ENCODE measurements at places on chromosomes 6 and 20.

- DNase-seq = no peak
Measured at GRCh38 chr20:43389211-43389610, 68.5 kb upstream of the SRSF6 start.

- DNase-seq = peak; percentile 64
Measured at GRCh38 chr20:42795111-42795695, 394.5 kb downstream of the PTPRT start.

DNA sequence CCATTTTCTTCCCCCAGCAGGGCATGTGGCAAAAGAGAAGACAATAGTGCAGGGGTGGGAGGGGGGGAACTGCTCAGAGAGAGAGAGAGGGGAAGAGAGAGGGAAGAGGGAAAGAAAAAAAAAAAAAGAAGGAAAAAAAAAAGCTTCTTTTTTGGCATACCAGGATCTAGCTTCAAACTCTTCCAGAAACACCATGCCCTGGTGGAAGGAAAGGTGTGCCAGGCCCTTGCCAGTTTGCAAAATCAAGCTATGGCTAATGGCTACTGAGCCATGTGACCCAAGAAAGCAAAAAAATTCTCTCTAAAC, 326 bp downstream of the ZMYND8 start:
- DNase-seq = no peak

DNA sequence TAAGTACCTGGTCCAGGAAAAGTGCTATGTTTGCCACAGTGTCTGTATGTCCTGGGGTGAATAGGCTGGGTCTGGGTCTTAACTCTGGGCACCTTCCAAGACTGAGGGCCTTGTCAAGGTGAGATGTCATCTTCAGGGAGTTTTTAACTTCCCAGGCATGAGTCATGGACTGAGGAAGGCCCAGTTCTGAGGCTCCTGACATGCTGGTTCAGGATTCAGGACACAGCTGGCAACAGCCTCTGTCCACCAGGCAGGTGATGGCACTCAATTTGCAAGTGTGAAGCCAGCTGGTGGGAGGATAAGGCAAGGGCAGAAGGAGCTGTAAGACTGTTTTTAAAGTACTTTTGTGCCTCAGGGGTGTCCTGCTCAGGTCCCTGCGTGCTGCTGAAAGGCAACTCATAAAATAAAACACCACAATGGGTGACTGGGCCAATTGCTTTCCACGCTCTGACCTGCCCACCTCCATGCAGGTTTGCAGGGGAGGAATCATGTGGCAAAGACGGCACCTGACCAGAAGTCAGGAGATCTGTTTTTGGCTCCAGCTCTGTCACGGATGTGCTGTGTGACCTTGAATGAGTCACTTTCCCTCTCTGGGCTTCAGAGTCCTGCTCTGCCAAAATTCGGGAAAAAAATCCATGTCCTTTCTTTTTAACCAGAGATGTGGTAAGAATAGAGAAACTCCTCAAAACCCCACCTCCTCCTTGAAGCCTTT, 4.9 kb upstream of the PACSIN1 start:
- no peak for DNase-seq

- no peak for DNase-seq
Measured at GRCh38 chr6:148974351-148974750, 227.5 kb downstream of the UST start.

- peak; percentile 52 for DNase-seq
Measured at GRCh38 chr6:148530394-148530953, 187.8 kb downstream of the SASH1 start.

DNA sequence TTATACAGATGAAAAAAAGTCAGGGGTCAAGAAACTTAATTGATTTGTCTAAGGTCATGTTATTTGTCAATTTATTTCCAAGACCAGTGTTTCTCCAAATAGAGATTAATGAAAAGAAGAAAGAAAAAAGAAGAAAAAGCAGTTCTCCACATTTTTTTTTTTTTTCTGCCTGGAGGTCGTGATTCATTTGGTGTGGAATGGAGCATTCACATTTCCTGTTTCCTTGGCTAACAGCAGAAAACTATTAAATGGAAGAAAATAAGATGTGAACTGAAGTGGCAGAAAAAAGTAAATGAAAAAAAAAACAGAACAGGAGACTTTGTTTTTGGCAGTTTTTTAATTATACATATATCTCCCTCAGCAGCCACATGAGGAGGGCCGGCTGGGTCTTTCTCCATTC, 470.8 kb upstream of the ZNF337 start:
- DNase-seq = no peak

GRCh38 chr6:74519163-74519562, 686.7 kb downstream of the COL12A1 start:
- DNase-seq = no peak

DNA sequence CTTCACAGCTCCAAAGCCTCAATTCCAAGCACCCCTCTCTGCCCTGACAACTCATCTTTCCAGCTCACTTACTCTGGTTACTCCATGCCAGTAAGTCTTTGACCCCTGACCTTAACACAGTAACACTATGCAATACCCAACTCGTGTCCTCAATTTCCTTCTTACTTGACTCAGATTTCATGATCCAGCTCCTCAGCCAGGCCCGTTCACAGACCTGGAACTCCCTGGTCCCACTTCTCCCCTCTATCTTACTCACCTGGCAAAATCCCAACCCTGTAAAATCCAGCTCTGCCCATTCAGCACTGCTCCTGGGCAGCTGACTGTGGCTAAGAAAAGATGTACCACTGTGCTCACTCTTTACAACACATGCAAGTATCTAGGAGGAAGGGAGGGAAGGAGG, 7.9 kb downstream of the GNL1 start:
- DNase-seq = no peak

DNA sequence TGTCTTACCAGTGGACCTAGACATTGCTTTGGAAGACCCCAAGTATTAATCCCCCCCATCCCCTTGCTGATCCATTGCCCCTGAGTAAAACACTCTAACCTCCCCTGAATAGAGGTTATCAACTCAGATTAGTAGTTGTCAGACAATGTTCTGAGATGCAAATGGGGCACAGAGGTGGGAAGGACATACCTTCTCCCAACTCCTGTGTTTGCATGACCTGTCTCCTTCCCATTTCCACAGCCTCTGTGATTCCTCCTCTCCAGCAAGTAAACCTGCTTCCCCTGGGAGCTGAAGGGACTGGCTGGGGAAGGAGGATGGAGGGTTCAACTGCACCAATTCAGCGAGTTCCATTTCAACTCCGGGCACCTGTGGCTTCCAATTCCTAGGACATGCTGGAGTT, 199.8 kb upstream of the SASH1 start:
- DNase-seq = no peak

GRCh38 chr6:64146876-64147275, 511.3 kb downstream of the PHF3 start:
- DNase-seq = no peak

DNA sequence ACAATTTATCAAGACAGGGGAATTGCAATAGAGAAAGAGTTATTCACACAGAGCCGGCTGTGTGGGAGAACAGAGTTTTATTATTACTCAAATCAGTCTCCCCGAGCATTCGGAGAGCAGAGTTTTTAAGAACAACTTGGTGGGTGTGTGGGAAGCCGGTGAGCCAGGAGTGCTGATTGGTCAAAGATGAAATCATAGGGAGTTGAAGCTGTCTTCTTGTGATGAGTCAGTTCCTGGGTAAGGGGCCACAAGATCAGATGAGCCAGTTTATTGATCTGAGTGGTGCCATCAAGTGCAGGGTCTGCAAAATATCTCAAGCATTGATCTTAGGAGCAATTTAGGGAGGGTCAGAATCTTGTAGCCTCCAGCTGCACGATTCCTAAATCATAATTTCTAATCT, 50.0 kb upstream of the ECI2 start:
- no peak for DNase-seq

DNA sequence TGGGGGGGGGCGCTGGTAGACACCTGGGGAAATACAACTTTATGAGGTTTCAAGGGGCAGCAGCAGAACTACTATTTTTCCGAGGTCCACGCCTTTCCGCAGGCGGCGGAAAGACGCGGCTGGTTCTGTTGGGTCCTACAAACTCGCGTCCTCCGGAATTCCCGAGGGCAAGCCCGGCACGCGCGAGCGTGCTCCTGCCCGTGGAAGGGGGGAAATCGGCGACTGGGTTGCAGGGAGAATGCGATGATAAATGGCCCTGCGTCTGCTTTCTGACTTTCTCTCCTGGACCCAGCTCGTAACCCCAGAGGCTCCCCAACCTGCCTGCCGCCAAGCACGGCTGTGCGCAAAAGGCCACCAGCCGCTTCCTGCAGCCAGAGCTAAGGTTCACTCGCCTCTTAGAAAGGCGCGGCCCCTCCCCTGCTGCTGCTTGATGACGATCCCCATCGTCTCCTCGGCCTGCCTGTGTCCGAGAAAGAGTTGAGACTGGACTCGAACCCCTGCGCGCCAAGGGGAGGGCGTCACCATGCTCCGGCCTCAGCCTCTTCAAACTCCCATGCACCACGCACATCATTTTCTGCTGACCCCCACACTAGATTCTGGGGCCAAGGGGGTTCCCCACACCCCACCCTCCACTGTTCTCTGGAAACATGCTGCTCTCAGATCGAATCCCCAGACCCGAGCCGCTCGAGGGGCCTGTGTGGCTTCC, 6.7 kb downstream of the FOXA2 start:
- peak; percentile 40 for DNase-seq

- DNase-seq = no peak
Measured at GRCh38 chr6:100665041-100665380, 200.3 kb upstream of the SIM1 start.

DNA sequence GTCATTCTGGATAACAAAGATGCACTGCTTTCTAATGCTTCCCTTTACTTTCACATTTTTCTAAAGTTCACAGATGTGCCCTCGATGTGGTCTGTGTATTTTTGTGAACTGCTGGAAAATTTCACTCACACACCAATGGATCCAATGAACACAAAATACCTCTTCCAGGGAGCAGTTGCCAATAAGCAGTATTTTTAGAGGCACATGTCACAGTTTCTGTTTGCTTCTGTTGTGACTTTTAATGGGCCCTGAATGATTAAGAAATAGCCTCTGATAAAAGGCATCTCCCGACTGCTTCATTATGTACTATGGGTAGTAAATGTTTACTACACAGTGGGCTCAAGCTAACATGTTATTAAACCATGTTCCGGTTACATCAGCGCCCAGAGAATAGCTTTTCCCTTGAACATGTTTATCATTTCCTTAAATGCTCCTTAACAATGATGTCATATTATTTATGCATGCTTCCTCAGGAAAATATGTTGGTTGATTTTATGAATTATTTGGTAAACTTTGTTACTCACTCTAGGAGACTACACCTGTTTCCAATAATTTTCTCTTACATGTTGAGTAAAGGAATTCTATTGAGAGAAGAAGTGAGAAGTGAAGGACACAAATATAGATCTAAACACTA, 188.0 kb downstream of the KCNQ5 start:
- DNase-seq = no peak

DNA sequence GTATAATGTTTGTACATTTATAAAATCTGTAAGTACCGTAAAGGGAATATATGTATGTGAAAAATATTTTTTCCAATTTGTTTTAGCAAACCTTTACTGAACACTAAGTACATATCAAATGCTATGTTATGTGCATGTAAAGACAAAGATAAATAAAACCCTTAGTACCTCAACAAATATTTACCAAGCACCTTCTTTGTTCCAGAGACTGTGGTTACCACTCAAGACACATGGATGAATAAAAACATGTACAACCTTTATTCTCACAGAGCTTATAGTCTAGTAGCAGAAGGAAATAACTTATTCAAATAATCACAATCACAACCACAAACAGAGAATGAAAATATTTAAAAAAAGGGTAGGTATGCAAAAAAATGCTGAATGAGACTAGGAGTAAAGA, 17.5 kb downstream of the TMX4 start:
- DNase-seq = no peak

GRCh38 chr6:158143700-158144099, 24.4 kb downstream of the SERAC1 start:
- DNase-seq = no peak

GRCh38 chr6:145028144-145028818, 707.0 kb downstream of the EPM2A start:
- no peak for DNase-seq

- no peak for DNase-seq
Measured at GRCh38 chr20:39524371-39524911, 562.3 kb downstream of the DHX35 start.

GRCh38 chr6:54473328-54473727, 165.1 kb downstream of the TINAG start:
- no peak for DNase-seq

GRCh38 chr6:41275489-41275888, 11.0 kb downstream of the TREM1 start:
- DNase-seq = no peak

DNA sequence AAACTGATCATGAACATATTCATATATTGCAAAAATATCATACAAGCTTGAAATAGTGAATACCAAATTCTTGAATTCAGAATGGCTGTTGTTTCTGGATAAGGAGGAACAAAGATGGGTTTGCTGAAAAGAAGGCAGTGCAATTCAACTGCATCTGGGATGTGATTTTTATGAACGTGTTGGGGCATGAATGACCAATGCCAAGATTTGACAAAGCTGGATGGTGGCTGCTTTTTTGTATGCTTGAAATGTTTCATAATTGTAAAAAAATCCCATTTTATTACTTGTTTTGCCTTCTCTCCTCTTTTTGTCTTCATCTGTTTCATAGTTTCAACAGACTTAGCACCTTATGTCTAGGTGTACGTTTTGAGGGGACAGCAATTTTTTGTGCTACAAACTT, 36.8 kb upstream of the BCAS1 start:
- DNase-seq = no peak

DNA sequence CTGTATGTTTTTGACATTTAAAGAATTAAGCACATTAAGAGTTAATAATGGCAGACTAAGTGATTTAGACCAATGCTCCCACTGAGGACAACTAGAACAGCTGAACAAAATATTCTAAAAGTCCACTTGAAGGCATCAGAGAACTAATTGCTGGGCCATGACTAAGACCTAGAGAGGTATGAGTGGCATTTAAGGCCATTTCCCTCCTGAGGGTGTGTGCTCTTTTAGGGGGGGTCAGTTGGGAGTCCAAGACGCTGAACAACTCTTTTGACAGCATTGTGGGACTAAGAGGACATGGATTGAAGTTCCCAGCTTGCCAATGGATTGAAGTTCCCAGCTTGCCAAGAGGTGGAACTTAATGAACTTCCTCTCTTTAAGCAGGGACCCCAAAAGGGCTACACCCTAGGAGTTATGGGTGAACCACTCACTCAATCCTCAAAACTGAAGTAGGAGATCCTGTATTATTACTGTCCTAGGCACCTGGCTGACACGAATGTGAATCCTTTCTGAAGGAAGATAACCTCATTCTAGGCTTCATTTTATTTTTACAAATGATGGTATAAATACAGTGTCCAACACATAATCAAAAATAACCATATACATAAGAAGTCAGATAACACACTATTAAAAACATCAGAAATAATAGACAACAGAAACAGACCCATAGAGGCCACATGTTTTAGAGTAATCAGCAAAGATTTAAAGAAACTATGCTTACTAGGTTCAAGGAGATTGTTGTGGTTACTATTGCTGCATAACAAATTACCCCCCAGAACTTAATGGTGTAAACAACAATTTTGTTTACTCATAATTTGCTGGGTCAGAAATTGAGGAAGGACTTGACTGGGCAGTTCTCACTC, 175.1 kb downstream of the VEGFA start:
- DNase-seq = no peak

- no peak for DNase-seq
Measured at GRCh38 chr20:37335642-37336368, 10.1 kb upstream of the SRC start.

All from NCI-H774 (cell line).